RPMI8226 (cell line): ENCODE measurements at places on chromosomes 2 and 18.

- DNase-seq: no peak
Measured at GRCh38 chr2:205771666-205772065, 89.4 kb downstream of the NRP2 start.

GRCh38 chr2:9031246-9031645 lies 27.8 kb upstream of the MBOAT2 start:
- DNase-seq: no peak

- DNase-seq: peak; percentile 7
Measured at GRCh38 chr2:19902216-19902740, 495 bp upstream of the TTC32 start.

GRCh38 chr18:23094411-23095190 lies 40.7 kb upstream of the CABLES1 start:
- no peak for DNase-seq

DNA sequence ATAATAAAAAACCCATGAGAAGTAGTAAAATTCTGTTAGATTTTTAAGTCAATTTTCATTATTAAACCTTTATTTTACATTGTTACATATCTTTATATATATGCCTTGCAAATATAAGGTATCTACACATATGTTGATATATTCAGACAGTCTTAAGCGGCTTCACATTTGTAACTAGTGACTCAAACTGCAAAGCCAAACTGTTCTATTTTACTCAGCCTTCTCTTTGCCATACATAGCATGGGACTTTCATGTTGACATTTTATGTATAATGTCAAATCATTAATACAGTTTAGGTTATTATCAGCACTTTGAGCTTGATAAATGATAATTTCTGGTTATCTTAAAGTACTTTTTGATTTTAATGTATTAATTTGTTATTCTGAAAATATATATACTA lies 125.0 kb upstream of the WDSUB1 start:
- no peak for DNase-seq

- no peak for DNase-seq
Measured at GRCh38 chr2:129791712-129792111, 187.8 kb upstream of the RAB6C start.

DNA sequence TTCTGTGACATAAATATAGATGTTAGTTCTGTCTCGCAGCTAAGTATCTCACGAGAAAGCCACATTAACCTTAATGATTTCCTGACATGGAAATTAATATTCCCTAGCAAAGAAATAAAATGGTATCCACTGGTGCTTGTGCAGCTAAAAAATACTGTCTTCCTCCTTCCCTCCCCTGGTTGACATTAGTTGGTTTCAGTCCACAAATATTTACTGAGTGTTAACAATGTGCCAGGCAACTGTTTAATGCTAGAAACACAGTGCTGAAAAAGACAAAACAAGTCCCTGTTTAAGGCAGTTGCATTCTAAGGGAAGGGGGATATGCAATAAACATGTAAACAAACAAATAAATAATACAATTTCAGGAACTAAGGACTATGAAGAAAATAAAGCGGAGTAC lies 44.2 kb upstream of the VPS54 start:
- DNase-seq: no peak

DNA sequence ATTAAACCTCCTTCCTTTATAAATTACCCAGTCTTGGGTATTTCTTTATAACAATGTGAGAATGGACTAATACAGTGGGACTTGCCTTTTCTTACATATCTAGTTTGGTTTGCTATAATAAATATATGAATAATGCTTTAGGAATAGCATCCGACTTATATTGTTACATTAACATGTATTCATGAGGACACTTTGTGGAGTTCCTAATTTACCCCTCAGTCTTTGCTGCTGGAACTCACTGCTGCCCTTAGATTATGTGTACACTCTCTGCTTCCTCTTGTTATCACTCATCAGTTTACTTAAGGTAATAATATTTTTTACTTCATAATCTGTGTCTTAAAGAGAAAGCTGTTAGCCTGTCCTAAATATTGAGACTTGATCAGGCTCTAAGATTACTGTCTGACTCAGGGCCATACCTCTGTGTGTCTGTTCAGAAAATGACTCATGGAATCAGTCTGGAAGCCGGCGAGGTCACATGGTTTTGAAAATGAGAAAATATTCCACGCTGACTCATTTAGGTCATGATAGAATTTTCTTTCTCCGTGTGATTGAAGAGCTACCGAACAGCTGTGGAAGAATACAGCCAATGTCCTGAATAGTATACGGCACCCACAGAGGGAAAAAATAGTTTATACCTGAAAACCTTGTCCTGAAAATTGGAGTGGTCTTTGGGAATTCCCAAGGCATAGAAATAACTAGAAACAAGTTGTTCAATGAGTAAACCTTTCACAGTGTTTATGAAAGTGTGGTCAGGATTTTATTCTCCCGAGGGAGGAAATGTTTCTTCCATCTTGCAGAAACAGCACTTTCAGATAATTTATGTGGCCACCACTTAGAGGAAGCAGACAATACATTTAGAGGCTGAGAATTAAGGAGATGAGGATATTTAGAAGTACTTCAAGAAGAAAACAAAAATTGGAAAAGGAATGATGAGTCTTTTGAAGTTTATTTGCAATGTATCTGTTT lies 156.4 kb downstream of the DSEL start:
- DNase-seq: peak; percentile 49

DNA sequence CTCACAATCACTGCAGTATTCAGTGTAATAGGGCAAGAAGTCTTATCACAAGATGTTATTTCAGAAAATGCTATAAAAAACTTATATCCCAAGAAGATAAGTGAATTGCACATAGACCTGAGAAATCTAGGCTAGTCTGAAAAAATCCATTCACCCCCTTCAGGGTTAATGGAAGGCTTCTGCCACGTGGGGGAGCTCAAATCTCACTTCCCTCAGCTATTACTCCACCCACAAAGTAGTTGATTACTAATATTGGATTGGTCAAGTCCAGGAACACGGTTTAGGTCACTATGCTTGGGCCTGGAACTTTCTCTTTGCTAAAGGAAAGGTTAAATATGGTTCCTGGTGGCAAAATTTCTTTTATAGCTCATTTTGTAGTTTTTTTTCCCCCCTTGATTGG lies 51.2 kb upstream of the ADAM23 start:
- DNase-seq: peak; percentile 68

DNA sequence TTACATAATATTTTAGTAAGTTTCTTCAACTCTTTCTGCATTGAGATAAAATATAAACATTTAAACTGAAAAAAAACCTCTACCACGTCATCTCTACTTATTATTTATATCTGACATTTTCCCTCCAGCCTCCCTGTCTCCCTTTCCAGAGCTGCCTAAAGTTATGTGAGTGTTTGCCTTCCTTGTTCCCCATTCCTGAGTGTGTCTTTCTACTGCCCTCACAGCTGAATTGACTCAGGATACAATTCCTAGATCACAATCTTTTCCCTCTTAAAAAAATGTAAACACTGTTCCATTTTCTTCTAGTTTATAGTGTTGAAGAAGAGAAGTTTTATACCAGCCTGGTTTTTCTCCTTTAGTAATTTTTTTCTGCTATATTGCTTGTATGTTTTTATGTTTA lies 5.3 kb downstream of the TRPM8 start:
- DNase-seq: no peak

GRCh38 chr2:175627405-175627804 lies 374.7 kb downstream of the LNPK start:
- no peak for DNase-seq

GRCh38 chr2:241062389-241063092 lies 39.5 kb downstream of the MTERF4 start:
- DNase-seq: no peak

DNA sequence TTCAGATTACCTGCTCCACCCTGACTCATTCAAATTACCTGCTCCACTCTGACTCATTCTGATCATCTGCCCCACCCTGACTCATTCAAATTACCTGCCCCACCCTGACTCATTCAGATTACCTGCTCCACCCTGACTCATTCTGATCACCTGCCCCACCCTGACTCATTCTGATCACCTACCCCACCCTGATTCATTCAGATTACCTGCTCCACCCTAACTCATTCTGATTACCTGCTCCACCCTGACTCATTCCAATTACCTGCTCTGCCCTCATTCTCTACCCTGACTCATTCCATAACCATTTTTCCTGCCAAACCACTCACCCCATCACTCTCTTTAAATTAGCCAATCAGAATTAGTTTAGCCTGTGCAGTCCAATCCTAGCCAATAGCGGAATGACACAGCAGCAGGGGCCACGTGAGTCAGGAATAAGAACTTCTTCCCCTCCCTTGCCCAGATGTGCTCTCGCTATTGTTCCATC lies 26.2 kb downstream of the CFAP53 start:
- DNase-seq: no peak

DNA sequence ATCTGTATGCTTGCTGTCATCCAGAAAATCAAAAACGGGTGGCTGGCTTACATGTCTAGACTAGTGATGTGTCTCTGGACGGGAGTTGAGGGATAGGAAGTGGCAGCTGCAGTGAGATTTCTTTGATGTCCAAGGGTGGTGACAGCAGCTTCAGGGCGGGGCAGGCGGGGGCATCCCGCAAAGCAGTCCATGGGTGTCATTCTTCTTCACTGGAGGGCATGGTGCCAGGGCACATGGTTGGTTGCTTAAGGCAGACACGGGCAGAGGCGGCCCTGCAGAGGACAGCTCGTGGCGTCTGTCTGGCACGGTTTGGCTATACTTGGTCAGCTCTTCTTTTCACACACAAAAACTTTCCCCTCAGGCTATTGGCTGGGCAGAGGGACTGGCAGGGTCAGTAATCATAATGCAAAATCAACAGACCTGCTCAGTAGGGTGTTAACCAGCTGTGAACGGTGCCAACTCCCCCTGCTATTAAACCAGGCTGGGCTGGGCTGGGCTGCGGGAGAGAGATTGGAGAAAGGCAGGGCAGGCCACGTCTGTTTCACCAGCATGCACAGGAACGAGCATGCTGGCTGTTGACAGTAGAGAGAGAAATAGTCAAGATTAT lies 63.7 kb downstream of the COL4A3 start:
- no peak for DNase-seq

DNA sequence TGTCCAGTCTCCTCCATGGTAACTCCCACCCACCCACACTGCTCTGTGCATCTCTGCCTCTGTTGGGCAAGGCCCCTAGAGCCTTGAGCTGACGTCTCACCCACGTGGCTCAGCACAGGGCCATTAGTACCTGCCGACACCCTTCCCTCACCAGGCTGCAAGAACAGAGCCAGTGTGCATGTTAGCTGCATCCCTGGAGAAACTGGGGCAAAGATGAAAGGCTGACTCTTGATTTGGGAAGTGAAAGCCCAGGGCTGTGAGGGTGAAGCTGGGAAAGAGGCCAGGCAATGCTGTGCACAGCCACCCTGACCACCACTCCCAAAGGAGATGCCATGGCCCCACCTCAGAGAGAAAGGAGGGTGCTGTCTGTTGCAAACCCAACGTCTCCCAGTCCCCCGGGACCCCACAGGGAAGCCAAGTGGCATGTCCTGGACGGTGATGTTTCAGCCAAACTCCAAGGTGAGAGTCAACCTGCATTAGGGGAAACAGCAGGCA lies 20.0 kb upstream of the HPCAL1 start:
- DNase-seq: no peak

DNA sequence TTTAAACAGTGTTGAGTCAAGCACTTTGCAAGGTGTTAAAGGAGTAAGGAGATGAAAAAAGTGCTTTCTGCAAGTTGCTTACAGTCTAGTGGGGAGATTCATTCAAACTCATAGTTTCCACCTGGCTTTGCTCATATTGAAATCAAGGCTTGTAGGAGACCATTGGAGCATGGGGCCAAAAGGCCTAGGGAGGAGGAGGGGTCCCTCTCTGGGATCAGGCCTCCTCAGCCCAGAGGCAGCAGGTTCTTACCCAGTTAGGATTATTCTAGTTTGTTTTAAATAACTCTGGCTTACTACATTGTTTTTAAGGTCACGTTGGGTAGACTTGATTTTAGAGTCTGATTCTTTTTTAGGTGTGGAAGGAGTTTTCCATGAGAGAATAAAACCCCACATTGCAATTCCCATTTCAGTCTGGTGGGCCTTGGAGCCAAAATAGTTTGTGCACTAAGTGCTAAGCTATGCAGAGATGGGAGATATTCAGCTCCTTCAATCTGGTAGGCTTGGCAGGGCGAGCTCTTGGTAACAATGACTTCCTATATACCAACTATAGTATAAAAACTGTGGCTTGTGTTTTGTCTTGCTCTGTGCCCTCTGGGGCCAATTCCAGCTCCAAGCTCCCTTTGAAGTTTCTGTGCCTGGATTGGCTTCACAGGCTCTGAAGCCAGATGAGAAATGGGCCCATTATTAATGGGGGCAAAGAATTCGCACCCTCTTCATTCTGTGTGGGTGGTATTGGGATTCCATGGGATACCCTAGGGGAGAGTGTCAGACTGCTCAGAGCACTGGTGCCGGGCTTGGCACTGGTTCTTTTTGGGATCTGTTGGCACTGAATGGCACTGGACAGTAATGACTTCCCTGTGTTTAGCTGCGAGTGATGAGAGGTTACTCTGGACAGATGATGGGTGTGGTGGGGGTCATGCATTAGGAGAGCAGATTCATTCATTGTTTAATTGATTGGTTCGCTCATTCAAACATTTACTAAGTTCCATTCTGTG lies 301.1 kb downstream of the MYCN start:
- DNase-seq: no peak

DNA sequence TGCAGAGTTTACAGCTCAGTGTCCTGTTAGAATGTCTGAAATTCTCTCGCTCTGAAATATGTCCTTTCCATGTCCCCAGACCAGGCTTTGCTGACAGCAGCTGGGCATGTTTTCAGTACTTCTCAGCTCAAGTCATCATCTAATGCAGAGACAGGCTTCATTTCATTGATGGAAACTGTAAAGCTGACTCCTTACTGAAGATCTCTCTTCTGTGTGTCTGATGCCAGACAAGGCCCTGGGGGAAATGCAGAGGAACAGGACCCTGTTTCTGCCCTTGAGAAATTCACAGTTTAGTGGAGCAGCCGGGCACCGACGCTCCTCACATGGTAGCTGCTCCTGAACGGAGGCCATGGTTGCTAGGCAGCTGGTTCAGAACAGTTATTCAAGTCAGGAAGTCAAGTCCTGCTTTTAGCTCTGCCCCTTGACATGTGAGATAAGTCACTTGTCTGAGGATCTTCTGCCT lies 24.6 kb upstream of the FZD7 start:
- no peak for DNase-seq

- peak; percentile 86 for DNase-seq
Measured at GRCh38 chr2:173354582-173355131, at the start of gene CDCA7. Gene CDCA7, plus strand, starts transcription at chr2:173354872. Its CDS starts 92 bp downstream, at chr2:173354964.

DNA sequence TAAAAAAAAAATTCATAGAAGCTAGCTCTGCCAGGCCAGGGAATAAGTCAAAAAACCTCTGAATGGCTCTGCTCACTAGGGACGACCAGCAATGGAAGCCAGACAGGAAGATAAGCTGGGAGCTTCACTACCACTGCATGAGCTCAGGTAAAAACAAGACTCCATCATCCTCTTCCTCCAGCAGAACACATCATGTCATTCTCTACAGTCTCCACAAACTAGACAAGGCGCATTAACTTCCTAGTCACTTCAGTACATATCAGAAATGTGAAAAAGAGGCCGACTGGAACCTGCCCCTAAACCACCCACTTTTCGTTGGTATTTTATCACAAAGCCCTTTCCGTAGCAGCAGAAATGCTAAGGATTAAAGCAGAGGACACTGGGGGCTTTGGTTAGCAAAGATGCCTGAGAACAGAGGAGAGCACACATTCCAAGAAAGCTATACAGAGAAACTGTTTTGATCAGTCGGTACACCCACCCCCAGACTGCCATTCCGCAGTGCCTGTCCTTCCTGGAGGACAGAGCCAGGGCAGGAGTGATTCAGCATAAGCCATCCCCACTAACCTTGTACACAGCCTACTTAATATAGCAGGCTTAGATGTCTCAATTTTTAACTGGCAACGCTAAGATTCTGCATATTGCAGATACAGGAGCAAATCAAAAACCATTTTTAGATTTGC lies 53.4 kb downstream of the AAK1 start:
- no peak for DNase-seq
